NCI-H1092 (cell line): ENCODE measurements at places on chromosomes 3 and 15.
A peak's percentile ranks its signal among the peaks of the same experiment; 100 is the strongest.

- no peak for DNase-seq
These were observed 6.7 kb downstream of the CCDC9B start for GRCh38 chr15:40333922-40334492.

DNA sequence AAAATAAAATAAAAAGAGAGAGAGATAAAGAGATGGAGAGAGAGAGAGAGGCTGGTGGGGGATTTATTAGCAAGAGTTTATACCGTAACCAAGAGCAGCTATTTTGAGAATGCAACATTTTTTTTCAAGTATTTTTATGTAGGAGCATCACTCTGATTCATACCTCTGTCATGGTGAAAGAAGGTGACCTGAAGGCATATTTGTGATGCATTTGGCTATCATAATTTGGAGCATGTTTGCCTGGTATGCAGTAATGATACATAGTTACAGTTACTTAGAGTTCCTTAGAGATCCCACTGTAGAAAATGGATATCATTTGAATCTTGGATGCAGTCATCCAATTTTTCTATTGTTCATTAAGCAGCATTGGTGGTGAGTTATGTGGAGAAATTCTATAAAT lies 1472.4 kb downstream of the SI start:
- no peak for DNase-seq

DNA sequence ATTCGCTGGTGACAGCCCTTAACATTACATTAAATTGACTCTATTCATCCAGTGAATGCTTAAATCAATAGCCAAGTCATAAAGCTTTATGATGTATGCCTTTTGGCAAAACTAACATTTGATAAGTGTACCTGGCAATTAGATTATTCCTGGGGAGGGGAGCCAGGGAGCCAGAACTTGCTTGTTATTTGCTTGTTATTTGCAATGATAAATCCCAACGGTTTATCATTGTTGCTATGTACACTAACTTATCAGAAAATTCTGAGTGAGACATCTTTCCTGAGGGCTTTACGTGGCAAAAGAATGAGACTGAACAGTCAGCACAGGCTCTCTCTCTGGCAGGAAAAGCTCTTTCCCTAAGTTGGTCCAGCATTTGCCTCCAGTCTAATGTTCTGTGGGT lies 35.8 kb upstream of the FBN1 start:
- DNase-seq, result no peak

DNA sequence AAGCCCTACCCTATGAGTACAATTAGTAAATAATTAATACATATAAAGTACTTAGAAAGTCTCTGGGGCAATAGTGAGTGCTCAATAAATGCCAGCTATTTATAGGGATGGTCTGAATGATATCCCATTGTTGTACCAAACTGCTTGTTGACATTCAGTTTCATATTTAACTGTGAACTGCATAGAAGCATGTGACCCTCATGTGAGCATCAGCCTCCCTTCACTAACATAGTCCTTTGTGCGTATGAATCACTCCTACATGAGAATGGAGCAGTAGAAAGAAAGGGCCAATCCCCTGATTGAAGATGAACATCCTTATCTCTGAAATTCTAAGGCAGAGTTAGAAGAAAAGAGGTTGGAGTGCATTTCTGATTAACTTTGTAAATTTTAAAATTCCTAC lies 68.7 kb upstream of the ATP10A start:
- no peak for DNase-seq

GRCh38 chr3:196292286-196292923 lies 4.9 kb upstream of the PCYT1A start:
- no peak for DNase-seq

- peak; percentile 35 for DNase-seq
These were observed 35.1 kb downstream of the DAZL start for GRCh38 chr3:16570113-16570512.

GRCh38 chr3:13866041-13866965 lies 13.6 kb downstream of the WNT7A start:
- no peak for DNase-seq

- no peak for DNase-seq
These were observed 49.7 kb upstream of the UTS2B start for GRCh38 chr3:191380001-191380400.

GRCh38 chr15:86863226-86863915 lies 783.7 kb downstream of the AGBL1 start:
- DNase-seq, result no peak

- DNase-seq, result no peak
These were observed 87.7 kb downstream of the LSM3 start for GRCh38 chr3:14266361-14266760.

GRCh38 chr3:16875876-16876550 lies 8.7 kb upstream of the PLCL2 start:
- no peak for DNase-seq

DNA sequence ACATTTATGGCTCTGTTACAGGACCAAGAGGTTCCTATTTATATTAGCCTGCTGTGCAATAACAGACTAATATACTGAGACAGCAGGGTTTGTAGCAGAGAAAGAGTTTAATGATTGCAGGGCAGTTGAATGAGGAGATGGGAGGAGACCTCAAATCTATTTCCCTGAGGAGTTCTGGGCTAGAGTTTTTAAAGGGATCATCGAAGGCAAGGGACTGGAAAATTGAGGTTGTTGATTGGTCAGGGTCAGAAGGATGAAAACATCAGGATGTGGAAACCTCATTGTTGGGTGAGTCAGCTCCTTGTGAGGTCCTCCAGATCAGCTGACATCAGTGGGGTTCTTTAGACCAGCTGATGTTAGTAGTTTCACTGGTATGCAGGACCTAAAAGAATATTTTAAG lies 60.6 kb upstream of the GOLGA8B start:
- no peak for DNase-seq

GRCh38 chr3:16668776-16669545 lies 63.7 kb upstream of the DAZL start:
- DNase-seq, result no peak
